ENCODE measurements at places on chromosomes 2 and 18. TPM values are rescaled to one million over a fixed set of nuclear protein-coding genes. Genes with fewer than 3 reads are reported as not detected.

- no peak for DNase-seq
These were observed 4.5 kb upstream of the SIX3 start for GRCh38 chr2:44936715-44937687.

TMEFF2 gene
- total RNA-seq: 72.6 TPM

DNA sequence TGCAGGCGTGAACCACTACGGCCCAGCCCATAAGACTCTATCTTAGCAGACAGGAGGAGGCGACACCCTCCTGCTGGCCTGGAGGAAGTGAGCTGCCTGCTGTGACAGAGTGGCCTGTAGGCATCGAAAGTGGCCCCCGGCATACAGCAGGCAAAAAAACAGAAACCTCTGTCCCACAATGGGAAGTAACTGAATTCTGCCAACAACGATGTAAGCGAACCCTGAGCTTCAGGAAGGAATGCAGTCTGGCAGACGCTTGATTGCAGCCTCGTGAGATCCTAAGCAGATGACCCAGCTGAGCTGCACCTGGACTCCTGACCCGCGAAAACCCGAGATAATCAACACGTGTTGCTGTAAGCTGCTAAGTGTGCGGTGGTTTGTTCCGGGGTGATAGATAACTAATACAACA lies 13.6 kb downstream of the MRO start:
- no peak for DNase-seq

EPAS1 gene
- 14.8 TPM for total RNA-seq

- no peak for DNase-seq
These were observed 19.8 kb downstream of the BIN1 start for GRCh38 chr2:127086990-127087790.

DNA sequence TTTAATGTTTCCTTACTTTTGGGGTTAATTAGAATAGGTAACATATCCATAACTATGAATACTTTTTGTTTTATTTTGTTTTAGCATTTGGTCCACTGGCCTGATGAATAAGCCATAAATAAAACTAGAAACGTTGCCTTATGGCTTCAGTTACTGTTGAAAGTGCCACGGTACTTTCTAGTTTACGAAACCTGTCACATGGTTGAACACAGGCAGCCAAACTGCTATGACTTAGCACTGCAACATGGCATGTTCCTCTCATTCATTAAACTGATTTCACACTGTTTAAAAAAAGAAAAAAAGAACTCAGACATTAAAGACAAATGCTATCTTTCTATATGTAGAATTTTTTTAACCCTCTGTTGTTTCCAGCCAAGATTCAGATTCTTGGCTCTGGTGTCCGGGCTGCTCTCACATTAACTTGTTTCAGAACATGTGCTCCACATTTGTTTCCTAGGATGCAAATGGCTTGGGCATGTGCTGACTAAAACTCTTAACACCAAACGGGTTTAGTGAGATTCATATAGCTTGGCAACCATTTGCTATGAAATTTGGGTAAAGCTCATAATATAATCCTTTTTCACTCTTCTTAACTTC lies 323.9 kb upstream of the RND3 start:
- peak; percentile 9 for DNase-seq

MRPL33 gene
- total RNA-seq: 85.9 TPM

GRCh38 chr2:215489288-215489848 lies 53.5 kb upstream of the FN1 start:
- no peak for DNase-seq

GRCh38 chr2:133777574-133777960 lies 209.3 kb upstream of the NCKAP5 start:
- DNase-seq: peak; percentile 35

- peak; percentile 60 for DNase-seq
These were observed 13.3 kb downstream of the MRPL44 start for GRCh38 chr2:223970343-223971128.
